D721Med (cell line): ENCODE measurements at places on chromosomes 7 and 10.

DNA sequence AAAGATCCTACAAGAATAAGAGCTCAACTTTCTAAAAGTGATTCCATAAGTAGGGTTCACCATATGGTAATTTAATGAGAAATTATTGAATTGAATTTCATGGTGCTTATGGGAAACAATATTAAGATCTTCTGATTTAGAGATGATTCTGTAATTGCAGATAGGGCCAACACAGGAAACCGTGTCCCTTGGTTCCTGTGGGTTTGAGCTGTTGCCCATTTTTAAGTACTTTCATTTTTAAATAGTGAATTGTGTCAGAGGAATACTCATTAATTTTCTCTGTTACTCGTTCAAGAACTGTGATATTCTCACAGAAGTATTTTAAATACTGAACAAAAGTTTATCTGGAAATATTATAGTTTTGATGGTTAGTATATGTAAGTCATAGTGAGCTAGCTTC is 129.2 kb downstream of the SRI start:
- no peak for DNase-seq

- DNase-seq: no peak
Measured at GRCh38 chr10:75019370-75019769, 92.1 kb upstream of the SAMD8 start.

DNA sequence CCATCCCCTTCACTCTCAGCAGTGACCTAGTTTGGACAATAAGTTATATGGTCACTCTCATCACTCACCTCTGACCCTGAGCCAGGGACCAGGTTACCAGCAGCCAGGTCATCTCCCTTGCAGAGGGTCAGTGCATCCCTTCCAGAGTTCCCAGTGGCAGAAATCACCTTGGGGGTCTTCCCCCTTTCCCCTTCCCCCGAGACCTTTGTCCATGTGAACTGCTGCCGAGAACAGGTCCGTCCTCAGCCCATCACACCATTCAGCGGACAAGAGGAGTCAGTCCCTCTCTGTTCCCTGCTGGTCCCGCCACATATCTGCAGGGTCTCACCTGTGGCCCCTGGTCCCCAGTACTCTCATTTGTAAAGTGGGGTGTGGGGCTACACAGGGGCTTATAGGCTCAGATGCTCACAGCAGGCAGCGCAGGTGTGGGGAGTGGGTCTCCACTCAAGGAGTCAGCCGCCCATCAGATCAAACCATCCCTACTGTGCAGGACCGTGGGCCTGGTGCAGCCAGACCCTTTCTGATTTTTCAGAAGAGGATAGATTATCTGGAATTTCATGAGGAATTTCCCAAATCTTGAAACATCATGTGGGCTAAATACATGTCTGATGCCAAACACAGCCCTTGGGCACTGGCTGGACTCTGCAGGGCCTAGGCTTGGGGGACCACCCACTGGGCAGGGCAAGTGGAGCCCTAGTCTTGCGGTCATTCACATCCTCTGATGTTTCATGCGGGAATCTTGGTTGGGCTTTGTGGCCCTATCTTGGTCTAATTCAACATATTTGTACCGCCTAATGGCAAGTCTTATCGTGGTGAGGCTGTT is 6.5 kb downstream of the DEPP1 start:
- DNase-seq: no peak

DNA sequence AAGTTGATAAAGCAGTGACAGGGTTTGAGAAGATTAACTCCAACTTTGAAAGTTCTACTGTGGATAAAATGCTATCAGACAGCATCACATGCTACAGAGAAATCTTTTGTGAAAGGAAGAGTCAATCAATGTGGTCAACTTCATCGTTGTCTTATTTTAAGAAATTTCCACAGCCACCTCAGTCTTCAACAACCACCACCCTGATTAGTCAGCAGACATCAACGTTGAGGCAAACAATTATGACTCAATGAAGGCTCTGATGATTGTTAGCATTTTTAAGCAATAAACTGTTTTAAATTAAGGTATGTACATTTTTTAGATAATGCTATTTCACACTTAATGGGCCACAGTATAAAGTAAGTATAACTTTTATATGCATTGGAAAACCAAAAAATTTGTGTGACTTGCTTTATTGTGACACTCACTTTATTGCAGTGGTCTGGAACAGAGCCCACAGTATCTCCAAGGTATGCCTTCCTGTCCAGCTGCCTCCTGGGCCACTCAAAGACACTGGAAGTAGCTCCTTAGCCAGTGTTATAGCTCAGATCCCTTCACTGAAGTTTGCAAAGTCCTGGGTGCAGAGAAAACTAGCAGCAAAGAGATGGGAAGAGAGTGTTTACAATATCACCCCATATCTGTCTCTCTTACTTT is 293.1 kb downstream of the ARHGAP12 start:
- no peak for DNase-seq

DNA sequence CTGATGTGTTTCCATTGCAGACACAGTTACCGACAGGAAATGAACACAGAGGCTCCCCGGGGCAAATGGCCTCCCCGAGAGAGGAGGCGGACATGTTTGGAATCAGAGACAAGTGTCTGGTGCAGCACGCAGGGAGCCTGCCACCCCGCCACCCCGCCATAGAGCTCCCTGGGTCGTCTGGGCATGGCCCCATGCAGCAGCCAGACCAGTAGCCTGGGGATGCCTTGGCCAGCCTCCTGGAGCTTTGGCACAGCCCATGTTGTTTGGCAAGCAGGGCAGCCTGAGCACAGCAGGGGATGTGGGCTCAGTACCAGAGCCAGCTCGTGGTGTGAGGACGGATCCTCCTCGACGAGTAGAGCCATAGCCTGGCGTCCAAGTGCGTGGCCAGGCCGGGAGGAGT is 80.8 kb downstream of the NKX6-2 start:
- no peak for DNase-seq

DNA sequence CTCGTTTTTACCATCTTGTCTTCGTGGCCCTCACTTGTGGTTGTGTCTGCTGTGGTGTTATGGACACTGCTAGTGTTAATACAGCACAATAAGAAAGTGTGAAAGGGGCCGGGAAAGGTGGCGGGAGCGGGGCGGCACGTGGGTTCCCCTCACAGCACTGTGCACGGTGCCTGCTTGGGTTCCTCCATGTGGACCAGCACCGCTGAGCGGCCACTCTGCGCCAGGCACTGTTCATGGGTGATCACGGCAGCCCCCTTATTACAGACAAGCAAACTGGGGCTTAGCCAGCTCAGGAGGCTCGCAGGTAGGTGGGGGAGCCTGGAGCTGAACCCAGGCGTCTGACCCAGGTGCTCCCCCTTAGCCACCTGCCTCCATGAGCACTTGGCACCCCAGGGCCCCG is 12.2 kb downstream of the SUN1 start:
- DNase-seq: no peak

DNA sequence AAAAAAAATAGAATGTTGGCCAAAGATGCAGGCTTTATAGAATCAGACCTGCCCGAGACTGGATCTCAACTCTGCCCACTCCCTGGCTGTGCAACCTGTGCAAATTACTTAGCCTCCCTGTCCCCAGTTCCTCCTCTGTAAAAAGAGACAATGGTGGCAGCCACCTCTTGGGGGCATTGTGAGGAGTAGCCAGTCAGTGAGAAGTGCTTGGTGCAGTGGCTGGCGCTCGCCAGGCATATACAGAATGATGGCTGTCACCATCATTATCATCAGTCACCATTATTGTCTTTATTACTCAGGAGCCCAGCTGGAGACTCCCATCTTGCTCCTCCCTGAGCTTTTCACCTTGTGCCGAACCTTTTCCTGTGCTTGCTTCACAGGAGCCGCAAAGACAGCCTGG is 29.4 kb upstream of the TRIM8 start:
- DNase-seq: no peak

DNA sequence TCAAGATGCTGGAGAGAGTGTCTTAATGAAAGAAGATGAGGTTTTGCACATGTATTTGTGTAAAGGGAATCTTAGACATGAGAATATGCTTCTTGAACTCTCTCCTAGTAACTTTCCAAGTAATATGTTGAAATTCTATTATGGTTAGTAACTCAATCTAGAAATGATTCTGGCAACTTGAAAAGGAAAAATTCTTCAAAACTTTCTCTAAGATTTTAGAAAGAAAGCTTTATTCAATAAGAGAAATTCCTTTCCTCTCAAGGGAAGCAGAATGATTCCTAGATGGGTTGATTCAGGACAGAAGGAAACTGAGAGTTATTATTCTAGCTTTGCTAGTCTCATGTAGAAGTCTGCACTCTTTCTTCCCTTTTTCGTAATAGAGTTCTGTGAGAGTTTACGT is 364.3 kb upstream of the PLXDC2 start:
- DNase-seq: no peak

- no peak for DNase-seq
Measured at GRCh38 chr7:43463401-43463980, 119.4 kb upstream of the STK17A start.

GRCh38 chr7:129017933-129018538 is 36.9 kb downstream of the TNPO3 start:
- no peak for DNase-seq

DNA sequence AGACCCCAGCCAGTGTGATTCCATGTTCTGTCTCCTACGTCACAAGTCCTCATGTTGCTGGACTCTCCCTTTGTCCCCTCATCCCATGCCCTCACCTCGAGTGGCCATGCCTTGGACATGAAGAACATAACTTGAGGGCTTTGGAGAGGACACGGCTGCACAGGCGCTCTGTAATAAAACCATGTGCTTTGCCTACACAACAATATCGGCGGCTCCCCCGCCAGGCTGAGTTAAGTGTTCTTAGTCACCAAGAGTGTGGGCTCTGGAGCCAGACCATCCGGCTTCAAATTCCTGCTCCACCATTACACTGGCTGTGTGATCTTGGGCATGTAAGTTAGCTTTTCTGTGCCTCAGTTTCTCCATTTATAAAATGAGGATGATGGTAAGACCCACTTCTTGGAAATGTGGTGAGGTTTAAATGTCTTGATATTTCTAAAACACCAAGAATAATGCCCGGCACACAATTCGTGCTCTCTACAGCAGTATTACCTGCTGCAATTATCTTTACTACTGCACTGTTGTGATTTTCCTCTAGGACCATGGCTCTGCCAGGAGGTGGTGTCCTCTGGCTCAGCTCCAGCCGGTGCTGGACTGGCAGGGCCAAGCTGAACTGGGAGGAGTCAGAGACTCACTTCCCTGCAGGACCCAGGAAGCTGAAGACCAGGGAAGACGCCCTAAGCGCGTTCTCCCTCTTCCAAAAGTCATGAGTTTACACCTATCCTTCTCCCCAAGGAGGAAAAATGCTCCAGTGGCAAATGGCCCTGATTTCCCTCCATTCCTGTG is 15.7 kb downstream of the SLIT1 start:
- DNase-seq: no peak

DNA sequence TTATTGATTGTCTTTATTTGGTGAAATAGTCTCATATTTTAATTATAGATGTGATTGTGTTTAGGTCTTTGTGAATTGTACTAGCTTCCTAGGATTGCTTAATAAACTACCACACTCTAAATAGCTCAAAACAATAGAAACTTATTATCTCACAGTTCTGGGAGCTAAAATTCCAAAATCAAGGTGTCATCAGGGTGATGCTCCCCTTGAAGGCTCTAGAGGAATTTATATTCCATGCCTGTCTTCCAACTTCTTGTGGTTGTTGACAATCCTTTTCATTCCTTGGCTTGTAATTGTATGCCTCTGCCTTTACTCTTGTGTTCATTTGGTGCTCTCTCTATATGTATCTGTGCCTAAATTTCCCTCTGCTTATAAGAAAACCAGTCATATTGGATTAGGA is 155.3 kb upstream of the AKR1E2 start:
- DNase-seq: no peak

DNA sequence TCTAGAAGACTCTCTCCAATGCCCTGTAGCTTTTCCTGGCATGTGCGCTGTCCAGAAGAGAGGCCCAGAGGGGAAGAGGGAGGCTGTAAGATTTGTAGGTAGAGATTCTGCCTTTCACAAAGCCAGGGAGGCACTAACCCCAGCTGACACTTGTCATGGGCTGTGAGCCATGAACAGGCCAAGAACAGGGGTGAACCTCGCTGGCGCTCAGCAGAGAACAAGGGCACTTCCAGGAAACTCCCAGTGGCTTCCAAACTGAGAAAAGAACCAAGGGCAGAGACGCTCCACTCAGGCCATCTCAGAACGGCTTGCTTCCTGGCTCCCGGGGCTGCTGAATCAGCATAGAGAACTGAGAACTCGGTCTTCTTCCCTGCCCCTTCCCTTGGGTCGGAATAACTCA is 257.8 kb upstream of the ZNF32 start:
- DNase-seq: no peak

- no peak for DNase-seq
Measured at GRCh38 chr10:131211146-131211545, 100.4 kb downstream of the TCERG1L start.

DNA sequence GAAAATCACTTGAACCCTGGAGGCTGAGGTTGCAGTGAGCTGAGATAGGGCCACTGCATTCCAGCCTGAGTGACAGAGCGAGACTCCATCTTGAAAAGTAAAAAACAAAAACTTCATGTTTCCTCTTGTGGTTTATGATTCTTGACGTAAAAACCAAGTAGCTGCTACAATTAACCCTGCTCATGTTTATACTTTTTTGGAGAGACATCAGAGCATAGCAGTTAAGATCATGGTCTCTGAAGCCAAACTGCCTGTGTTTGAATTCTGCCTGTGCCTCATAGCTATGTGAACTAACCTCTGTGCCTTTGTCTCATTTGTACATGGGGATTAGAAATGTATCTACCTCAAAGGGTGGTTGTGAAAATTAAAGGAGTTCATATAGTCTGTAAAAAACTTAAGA is 27.2 kb downstream of the SUV39H2 start:
- DNase-seq: no peak

- DNase-seq: no peak
Measured at GRCh38 chr10:123906884-123907652, 15.5 kb upstream of the CPXM2 start.

- no peak for DNase-seq
Measured at GRCh38 chr10:105258674-105259065, 617.6 kb downstream of the SORCS3 start.

DNA sequence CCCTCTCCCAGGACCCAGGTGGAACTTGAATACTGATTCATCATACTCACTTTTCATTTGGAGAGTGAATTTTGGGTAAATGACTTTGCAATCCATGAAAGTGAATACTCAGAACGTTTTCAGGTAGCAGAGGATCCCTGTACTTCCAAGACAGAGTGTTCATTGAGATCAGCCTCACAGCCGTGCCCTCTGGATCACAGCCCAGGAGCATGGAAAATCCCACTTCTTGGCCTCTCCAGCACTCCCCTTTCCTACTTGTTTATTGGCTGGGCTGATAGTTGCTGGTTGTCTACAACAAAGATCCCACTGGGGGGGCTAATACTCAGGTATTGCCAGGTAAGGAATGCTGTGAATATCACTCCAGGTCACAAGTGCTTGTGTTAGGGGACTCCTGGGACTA is 5.9 kb downstream of the GCK start:
- no peak for DNase-seq
